Stimulated activated naive CD8-positive, alpha-beta T cell treated with anti-CD3 and anti-CD28 coated beads, Interleukin-15, Interleukin-2, amounts not matched to agents 100 U/mL and 50 U/mL, for 24 hours (primary cell): ENCODE measurements at places on chromosomes 16 and 17.

DNA sequence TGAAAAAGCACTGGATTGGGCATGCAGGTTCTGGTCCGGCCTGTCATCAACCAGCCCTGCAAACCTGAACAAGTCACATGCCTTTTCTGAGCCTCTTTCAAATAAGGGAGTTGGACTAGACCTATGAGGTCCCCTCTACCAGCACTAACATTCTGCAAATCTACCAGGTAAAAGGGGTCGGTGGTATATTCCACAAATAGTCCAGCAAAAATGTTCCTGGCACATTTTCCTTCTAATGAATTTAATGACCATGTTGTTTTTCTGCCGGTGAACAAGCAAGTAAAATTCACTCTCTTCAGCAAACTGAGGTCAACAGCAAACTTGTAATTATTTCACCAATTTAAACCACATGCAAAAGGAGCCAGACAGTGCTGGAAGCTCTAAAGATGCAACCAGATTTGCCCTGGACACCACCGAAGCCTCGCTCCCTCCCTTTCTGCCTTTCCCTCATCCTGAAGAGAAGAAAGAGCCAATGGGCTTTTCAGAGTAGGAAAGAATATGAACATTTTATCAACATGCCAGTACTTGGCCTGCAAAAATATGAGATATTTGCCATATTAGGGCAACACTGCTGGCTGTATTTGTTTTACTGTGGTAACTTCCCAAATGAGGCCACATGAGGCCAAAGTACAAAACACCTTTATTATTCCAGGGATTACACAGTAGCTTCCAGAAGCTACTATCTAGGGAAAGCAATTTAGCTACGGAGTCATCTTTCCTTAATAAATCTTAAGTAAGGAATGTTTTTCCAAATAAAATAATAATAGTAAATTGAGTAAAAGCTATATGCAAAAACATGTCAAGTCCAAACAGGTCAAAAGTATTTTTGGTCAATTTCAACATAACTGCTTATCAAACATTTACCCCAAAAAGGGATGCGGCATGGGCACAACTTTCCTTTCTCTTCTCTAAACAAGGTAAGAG lies 45.0 kb downstream of the USP31 start:
- DNase-seq, result no peak

- DNase-seq, result no peak
These were observed 418.1 kb downstream of the SOX9 start for GRCh38 chr17:72538901-72539352.

- no peak for DNase-seq
These were observed 45.8 kb upstream of the NDRG4 start for GRCh38 chr16:58454178-58454577.

DNA sequence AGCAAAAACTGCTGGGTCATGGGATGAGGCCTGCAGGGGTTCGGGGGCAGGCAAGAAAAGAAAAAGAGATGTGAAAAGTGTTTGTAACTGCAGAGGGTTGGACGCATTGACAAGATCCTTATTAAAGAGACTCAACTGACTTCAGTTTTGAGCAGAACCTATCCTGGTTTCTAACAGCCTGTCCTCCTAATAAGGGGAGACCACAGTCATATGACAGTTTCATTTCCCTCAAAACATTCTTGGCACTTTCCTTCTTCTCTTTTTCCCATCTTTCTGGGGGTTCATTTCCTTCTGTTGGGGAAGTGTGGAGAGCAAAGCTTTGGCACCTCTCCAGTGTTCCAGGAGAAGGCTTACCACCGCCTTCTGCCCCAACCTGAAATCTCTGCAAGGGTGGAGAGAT lies 118.5 kb downstream of the MAF start:
- no peak for DNase-seq

GRCh38 chr16:78523212-78523985 lies 423.9 kb downstream of the WWOX start:
- no peak for DNase-seq

- no peak for DNase-seq
These were observed 7.6 kb downstream of the KRT33A start for GRCh38 chr17:41343029-41343428.

DNA sequence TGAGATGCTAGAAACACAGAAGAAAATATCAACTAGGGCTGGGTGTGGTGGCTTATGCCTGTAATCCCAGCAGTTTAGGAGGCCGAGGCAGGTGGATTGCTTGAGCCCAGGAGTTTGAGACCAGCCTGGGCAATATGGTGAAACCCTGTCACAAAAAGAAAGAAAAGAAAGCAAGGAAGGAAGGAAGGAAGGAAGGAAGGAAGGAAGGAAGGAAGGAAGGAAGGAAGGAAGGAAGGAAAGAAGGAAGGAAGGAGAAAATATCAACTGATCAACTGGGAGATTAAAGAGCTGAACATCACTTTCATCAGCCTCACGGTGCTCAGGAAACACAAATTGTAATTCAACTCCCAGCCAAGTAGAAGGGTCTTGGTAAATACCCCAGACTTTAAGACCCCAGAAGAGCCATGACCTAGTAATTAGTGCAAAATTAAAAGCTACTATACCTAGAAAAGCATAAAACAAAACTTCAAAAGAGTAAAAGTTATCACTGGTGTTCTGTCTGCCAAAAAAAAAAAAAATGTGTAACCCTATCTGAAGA lies 27.8 kb upstream of the SLFN13 start:
- DNase-seq, result no peak

DNA sequence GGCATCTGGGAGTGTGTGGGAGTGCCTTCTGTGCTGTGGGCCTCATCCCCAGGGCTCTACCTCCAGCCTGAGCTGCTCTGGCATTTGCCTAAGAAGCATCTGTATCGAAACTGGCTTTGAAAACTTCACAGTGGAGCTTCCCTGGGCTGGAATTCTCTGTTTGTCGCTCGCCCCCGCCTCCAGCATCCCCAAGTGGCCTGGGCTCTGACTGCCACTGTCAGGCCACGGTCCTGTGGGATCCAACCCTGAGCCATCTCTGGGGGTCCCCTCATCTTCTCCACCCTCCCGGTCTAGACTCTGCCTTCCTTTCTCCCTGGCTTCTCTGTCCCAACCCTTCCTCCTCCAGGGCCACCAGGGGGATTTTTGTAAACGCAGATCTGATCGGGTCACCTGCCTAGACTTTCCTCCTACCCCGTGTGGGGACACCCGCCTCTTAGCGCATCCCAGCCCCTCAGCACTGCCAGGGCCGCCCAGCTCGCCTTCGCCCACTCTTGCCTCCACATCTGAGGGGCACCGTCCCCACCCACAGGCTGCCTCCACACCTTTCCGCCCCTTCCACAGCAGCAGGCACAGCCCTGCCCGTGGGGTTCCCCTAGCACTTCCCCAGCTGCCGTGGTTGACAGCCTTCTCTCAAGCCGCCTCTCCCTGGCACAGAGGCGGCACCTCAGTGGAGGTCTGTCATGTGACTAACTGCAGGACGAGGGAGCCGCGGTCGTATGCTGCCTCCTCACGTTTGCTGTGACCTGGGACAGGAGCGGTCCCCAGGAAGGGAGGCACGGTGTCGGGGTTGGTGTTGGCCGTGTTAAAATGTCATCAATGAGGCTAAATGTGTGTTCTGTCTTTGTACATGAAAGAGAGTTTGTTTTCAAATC lies 12.0 kb downstream of the TBC1D24 start:
- peak; percentile 77 for DNase-seq

DNA sequence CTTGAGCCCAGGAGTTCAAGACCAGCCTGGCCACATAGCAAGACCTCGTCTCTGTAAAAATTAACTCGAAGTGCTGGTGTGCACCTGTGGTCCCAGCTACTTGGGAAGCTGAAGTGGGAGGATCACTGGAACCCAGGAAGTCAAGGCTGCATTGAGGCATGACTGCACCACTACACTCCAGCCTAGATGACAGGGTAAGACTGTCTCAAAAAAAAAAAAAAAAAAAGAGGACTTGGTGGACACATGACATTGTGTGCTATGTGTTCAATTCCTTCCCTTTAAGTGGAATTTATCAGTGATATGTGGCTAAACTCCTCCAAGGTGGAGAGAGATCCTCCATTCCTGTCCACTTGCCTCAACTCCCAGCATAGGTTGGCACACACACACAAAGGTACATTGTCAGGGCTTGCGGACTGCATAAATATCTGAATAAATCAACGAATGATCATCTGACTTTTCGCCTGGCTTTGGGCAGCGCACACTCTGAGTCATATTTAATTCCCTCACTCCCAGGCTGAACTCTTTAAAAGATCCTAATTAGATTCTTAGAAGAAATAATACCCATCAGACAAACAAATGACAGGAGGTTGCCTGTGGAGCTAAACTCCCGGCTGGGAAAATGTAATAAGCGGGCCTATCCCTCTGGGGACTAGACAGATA lies 25.0 kb upstream of the SYT17 start:
- DNase-seq, result no peak
